Heart left ventricle (tissue), 16 donors: ENCODE measurements at places on chromosomes 1 and 21. TPM values are rescaled to one million over a fixed set of nuclear protein-coding genes. Genes with fewer than 3 reads are reported as not detected.

DNA sequence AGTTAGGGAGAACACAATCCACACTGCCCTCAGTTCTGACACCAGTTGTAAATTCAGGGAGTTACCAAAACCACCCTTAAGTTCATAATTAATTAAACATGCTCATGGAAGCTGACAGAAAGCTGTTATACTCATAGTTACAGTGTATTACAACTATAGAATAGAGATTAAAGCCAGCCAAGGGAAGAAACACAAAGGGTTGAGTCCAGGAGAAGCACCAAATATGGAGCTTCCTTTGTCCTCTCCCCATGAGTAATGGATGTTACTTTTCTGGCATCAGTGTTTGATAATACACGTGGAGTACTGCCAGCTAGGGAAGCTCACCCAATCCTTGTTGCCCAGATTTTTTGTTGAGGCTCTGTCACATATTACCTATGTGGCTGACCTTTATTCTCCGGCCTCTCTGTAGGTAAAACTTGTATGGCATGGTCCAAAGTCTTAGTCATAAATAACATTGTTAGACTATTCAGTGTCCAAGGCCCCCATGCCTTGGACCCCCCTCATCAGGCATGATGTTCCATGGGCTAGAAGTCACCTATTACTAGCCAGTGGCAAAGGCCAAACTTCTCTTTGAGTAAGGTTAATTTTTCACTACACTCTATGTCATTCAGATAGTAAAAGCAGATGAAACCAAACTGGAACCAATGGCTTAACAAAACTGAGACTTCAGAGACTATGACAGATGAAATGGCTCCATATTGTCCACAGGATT is 175.7 kb downstream of the GPR52 start:
- H3K27me3 ChIP-seq: no peaks in the 10 kb centered on the region
- no peak overlapping the region for H3K4me3 ChIP-seq
- H3K4me1 ChIP-seq: no peaks in the 10 kb centered on the region
- no peaks in the 10 kb centered on the region for H3K36me3 ChIP-seq
- no peak overlapping the region for H3K27ac ChIP-seq

- H3K27ac ChIP-seq: no peak overlapping the region
- no peak for DNase-seq
- no peaks in the 10 kb centered on the region for H3K36me3 ChIP-seq
Measured at GRCh38 chr21:8990326-8991087, 1530.9 kb upstream of the TPTE start.

DNA sequence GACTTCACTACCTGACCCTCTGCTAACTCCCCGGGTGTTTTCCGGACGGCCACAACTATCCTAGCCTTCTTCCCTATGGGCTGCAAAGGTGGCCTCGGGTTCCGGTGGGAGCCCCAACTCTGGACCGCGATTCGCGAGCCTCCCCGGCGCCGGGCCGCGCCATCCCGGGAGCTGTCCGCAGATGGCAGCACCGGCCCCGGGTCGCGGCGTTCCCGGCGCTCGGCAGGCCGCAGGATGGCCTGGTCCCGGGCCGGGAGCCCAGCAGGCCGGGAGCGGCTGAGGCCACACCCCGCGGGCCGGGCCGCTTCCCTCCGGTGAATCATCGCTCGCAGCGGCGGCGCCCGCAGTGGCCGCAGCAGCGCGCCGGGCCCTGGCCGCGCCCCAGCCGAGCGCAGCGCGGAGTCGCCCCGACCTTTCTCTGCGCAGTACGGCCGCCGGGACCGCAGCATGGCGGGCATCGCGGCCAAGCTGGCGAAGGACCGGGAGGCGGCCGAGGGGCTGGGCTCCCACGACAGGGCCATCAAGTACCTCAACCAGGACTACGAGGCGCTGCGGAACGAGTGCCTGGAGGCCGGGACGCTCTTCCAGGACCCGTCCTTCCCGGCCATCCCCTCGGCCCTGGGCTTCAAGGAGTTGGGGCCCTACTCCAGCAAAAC is at the start of gene CAPN2:
Gene CAPN2 (plus strand): TSS at position 346 of the 656 bp plus-strand sequence. CDS start 102 bp downstream, at position 448.
- H3K4me1 ChIP-seq: peaks cover 73% of the 10 kb centered on the region
- peak within 1 kb of the TSS; percentile 96 for H3K27ac ChIP-seq
- no peaks in the 10 kb centered on the region for H3K27me3 ChIP-seq

CD53 gene
- total RNA-seq: 6.1 TPM

GRCh38 chr21:16071761-16072160 is 342.0 kb downstream of the USP25 start:
- no peaks in the 10 kb centered on the region for H3K4me1 ChIP-seq
- H3K27me3 ChIP-seq: no peaks in the 10 kb centered on the region
- H3K27ac ChIP-seq: no peak overlapping the region
- no peak for DNase-seq

LRRC3 gene
- total RNA-seq: 1.9 TPM

KRTAP19-4 gene
- not detected for total RNA-seq

DNA sequence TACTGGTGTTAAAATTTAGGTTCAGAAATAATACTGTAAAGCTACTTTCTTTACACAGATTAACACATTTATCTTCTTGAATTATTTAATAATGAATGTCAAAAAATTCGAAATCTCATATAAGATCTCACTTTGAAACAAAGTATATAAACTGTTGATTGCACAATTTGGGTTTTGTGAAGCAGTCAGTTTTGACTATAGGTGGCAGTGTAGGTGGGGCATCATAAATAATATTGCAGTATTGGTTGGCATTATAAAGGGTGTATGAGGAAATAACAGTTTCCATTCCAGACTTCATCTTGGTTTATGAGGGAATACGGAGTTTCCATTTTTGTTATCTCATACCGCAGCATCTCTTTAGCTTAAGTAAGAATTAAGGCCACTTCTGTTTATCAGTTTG is 49.9 kb downstream of the SUCO start:
- no peak overlapping the region for H3K4me3 ChIP-seq
- DNase-seq: no peak
- no peaks in the 10 kb centered on the region for H3K36me3 ChIP-seq
- H3K27me3 ChIP-seq: no peaks in the 10 kb centered on the region
- no peak overlapping the region for H3K27ac ChIP-seq
- no peaks in the 10 kb centered on the region for H3K4me1 ChIP-seq

- H3K36me3 ChIP-seq: peaks cover 19% of the 10 kb centered on the region
- H3K4me1 ChIP-seq: peaks cover 76% of the 10 kb centered on the region
- H3K4me3 ChIP-seq: peak overlapping the region; percentile 83
- DNase-seq: no peak
- no peaks in the 10 kb centered on the region for H3K27me3 ChIP-seq
- H3K27ac ChIP-seq: peak overlapping the region; percentile 97
Measured at GRCh38 chr1:23559985-23560741, 862 bp upstream of the ID3 start.

S100A14 gene
- 2.2 TPM for total RNA-seq

- H3K27ac ChIP-seq: no peak overlapping the region
- H3K36me3 ChIP-seq: no peaks in the 10 kb centered on the region
- H3K4me1 ChIP-seq: no peaks in the 10 kb centered on the region
Measured at GRCh38 chr21:35792569-35793305, 267.6 kb downstream of the SETD4 start.

DNA sequence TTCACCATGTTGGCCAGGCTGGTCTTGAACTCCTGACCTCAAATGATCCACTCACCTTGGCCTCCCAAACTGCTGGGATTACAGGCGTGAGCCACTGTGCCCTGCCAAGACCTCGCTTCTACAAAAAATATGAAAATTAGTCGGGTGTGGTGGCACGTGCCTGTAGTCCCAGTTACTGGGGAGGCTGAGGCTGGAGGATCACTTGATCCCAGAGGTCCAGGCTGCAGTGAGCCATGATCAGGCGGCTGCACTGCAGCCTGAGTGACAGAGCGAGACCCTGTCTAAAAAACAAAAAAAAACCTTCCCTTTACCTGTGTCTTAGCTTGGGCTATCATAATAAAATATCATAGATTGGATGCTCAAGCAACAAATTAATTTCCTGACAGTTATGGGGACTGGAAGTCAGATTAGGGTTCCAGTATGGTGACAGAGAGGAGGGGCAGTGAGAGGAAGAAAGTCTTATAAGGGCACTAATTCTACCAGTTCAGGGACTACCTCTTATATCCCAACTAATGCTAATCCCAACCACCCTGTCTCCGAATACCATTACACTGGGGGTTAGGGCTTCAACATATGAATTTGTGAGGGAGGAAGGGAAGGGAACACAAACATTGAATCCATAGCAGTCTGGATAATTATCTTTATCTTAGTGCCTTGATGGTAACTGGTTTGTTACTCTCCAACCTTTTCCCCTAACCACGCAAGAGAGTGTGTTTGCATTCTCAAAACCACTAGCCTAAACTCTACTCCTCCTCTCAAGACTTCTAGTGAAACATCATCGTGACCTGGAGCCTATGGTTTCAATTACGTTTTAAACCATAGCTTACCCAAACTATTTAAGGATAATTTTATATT is 1.0 kb upstream of the NAXE start:
- peak overlapping the region; percentile 88 for H3K27ac ChIP-seq
- H3K36me3 ChIP-seq: no peaks in the 10 kb centered on the region
- H3K4me1 ChIP-seq: peaks cover 5% of the 10 kb centered on the region

PROK1 gene
- total RNA-seq: 2.1 TPM

DNA sequence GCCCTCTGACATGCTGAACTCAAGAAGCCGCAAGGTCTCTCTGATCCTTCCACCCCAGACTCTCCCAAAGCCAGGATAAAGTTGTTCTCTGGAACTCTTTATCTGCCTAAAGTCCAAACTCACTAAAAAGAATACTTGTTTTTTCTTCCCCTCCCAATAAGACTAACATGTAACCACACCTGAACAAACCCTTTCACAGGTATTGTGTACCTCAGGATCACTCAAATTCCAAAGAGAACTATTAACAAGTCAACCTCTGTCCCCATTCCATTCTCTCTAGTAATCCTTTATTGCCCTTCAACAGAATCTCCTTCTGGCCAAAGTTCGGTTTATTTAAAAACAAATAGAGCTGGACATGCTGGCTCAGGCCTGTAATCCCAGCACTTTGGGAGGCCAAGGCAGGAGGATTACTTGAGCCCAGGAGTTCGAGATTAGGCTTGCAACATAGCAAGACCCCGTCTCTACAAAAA is 4.1 kb upstream of the TOE1 start:
- H3K36me3 ChIP-seq: peaks cover 32% of the 10 kb centered on the region
- no peaks in the 10 kb centered on the region for H3K27me3 ChIP-seq
- no peak overlapping the region for H3K27ac ChIP-seq
- DNase-seq: no peak
- no peak overlapping the region for H3K4me3 ChIP-seq

RGS13 gene
- 0.19 TPM for total RNA-seq

GRCh38 chr1:67683316-67683715 is 1.7 kb upstream of the GADD45A start:
- H3K27me3 ChIP-seq: no peaks in the 10 kb centered on the region
- DNase-seq: no peak
- no peak overlapping the region for H3K4me3 ChIP-seq
- H3K27ac ChIP-seq: no peak overlapping the region
- H3K4me1 ChIP-seq: peaks cover 29% of the 10 kb centered on the region

RAP1GAP gene
- 3.8 TPM for total RNA-seq

GRCh38 chr21:34994766-34995631 is 54.1 kb downstream of the RUNX1 start:
- H3K27ac ChIP-seq: no peak overlapping the region
- H3K4me1 ChIP-seq: no peaks in the 10 kb centered on the region
- H3K4me3 ChIP-seq: no peak overlapping the region
- DNase-seq: no peak
- no peaks in the 10 kb centered on the region for H3K27me3 ChIP-seq
- no peaks in the 10 kb centered on the region for H3K36me3 ChIP-seq

DNA sequence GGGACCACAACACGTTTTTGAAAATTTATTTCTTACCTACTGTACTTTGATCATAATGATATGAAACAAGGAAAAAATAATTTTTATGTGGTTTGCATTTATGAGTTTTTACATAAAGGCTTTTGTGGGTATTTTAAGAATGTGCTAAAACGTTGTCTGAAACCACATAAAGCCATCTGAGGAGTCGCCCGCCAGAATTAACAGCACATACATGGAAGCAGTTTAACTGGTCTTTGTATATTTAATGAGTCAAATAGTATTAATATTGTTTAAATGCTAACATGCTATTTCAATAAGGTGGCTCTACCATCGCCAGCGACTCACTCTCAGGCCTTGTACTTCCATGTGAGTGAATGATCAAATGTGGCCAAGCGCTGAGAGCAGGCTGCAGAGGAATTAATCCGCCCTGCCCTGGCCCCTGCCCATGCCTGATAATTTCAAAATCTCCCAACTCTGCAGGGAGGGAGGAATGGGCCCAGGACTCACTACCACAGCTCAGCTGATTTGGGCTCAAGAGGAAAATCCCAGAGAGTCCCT is 49.6 kb downstream of the SLC66A1 start:
- no peaks in the 10 kb centered on the region for H3K36me3 ChIP-seq
- H3K4me1 ChIP-seq: peaks cover 30% of the 10 kb centered on the region
- H3K27me3 ChIP-seq: no peaks in the 10 kb centered on the region
- no peak overlapping the region for H3K27ac ChIP-seq
- no peak overlapping the region for H3K4me3 ChIP-seq

GRCh38 chr1:40701684-40702083 is 10.2 kb downstream of the NFYC start:
- H3K27me3 ChIP-seq: no peaks in the 10 kb centered on the region
- peaks cover 22% of the 10 kb centered on the region for H3K4me1 ChIP-seq
- no peak overlapping the region for H3K4me3 ChIP-seq
- no peak overlapping the region for H3K27ac ChIP-seq

SELP gene
- 1.1 TPM for total RNA-seq
